ENCODE measurements at places on chromosomes 5 and 9. TPM values are rescaled to one million over a fixed set of nuclear protein-coding genes. Genes with fewer than 3 reads are reported as not detected.

The PSD2 gene
- not detected for total RNA-seq

The ABO gene
- total RNA-seq, result not detected

The FAT2 gene
- not detected for total RNA-seq

The HMMR gene
- 78.2 TPM for total RNA-seq

The PTPN3 gene
- total RNA-seq, result 9.2 TPM

The TNIP1 gene
- 44.0 TPM for total RNA-seq

The LCN15 gene
- not detected for total RNA-seq

The PCDHA1 gene
- total RNA-seq, result 0.12 TPM

The CMYA5 gene
- 0.29 TPM for total RNA-seq

All from NCI-H460 (cell line).